ENCODE measurements at places on chromosomes 3 and 15. TPM values are rescaled to one million over a fixed set of nuclear protein-coding genes. Genes with fewer than 3 reads are reported as not detected.
A peak's percentile ranks its signal among the peaks of the same experiment; 100 is the strongest.

DNA sequence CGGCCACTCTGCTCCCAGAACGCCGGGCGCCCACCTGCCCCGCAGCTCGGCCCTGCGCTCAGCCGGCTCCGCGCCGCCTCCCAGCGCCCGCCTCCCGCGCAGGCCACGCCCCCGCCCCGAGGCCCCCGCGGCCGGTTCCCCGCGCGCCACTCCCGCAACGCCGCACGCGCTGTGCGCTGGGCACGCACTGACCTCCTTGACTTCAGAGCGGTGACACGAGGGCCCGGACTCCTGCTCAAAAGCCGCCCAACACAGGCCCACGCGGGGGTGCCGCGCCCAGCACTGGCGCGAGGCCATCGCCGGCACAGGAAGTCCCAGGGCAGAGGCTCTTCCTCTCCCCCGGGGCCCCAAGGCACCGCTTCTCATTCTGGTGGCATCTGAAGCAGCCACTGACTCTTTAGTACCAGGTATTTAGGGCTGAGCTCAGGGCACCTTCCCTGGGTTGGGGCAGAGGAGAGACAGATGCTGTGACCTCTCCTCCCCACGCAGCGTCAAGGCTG lies 12.4 kb downstream of the TNK2 start:
- peak overlapping the region; percentile 63 for H3K4me3 ChIP-seq
- peak overlapping the region; percentile 32 for H3K27ac ChIP-seq
- DNase-seq = no peak
- H3K4me1 ChIP-seq = peaks cover 21% of the 10 kb centered on the region
- no peaks in the 10 kb centered on the region for H3K27me3 ChIP-seq

- H3K4me1 ChIP-seq = no peaks in the 10 kb centered on the region
- H3K36me3 ChIP-seq = no peaks in the 10 kb centered on the region
- no peaks in the 10 kb centered on the region for H3K27me3 ChIP-seq
Measured at GRCh38 chr3:54817628-54818027, 110.2 kb downstream of the LRTM1 start.

DNA sequence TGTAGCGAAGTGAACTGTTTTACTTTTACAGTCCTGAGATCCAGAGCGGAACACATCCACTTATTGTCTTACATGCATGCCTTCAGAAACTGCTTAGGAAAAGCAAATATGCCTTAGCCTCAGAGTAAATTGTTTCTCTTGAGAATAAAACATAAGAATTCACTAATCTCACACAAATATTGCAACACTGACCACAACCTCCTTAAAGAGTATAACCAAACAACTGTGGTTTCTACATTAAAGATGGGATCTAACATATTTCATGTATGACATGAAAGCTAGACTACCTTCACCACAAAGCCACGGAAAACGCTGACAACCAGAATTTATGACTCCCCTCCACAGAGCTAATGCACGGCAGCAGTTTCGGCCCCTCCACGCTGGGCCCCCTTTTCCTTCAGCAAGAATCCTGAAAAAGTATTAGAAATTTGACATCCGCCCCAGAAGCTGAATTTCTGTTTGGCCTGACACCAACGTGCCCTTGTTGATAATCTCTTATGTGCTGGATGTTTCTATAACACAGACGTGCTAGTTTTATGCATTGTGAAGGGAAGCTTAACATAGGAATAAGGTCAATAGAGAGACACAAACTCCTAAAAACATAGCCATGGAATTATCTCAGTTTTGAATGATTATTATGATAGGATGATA lies 84.6 kb downstream of the GREM1 start:
- H3K27me3 ChIP-seq = no peaks in the 10 kb centered on the region
- DNase-seq = no peak
- no peak overlapping the region for H3K27ac ChIP-seq
- H3K36me3 ChIP-seq = peaks cover 3% of the 10 kb centered on the region

- H3K36me3 ChIP-seq = 0 out of 2 replicates have a peak, but pooled peaks cover 2% of the 10 kb centered on the region
- DNase-seq = no peak
- no peaks in the 10 kb centered on the region for H3K27me3 ChIP-seq
- H3K4me1 ChIP-seq = no peaks in the 10 kb centered on the region
Measured at GRCh38 chr3:4793311-4793710, 185.9 kb upstream of the BHLHE40 start.

DNA sequence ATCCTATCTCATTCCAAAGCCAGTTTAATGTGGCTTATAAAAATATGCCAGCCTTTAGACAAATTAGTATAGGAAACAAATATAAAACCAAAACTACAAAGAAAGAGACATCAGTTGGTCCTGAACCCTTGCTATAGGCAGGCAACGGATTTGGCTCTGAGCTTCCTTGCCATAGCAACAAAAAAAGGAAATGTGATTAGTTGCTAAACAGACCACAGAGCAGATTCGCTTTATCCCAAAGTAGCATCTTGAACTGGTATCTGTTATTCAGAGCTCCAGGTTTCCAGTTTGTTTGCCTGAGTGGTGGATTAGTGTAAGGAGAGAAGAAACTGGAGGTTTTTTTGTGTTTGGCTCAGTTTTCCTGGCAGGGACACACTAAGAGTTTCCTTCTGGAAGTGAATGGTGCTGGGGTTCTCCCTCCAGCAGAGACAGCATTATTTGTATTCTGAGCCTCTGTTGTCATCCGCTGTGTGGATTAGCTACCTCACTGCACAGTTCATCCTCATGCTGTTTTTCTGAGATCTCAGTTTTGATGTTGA lies 44.1 kb downstream of the CHST2 start:
- H3K27me3 ChIP-seq = no peaks in the 10 kb centered on the region
- peaks cover 11% of the 10 kb centered on the region for H3K4me1 ChIP-seq
- DNase-seq = no peak
- H3K36me3 ChIP-seq = no peaks in the 10 kb centered on the region
- no peak overlapping the region for H3K27ac ChIP-seq

DNA sequence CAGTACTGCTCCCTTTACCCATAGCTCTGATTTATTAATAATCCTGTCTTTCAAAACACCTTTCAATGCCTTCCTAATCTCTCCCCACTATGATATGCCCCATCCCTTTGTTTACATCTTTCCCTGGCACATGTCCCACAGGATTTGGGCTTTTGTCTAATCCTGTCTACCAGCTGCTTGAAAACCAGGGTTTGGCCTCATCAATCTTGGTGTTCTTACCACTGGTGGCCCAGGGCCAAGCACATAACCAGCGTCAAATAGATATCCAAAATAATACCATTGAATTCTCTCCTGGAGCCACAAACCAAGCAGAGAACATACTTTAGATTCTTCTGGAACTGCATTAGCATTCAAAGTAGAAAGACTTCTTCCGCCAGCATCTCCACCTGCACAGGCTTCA lies 104.8 kb upstream of the PPP2R3A start:
- H3K4me1 ChIP-seq = peaks cover 3% of the 10 kb centered on the region
- DNase-seq = peak; percentile 45
- no peak overlapping the region for H3K4me3 ChIP-seq
- no peak overlapping the region for H3K27ac ChIP-seq

CXCR6 gene
- total RNA-seq = not detected

TLR9 gene
- total RNA-seq = not detected

Data from SJCRH30 (cell line).